ENCODE measurements at places on chromosomes 7 and 10. TPM values are rescaled to one million over a fixed set of nuclear protein-coding genes. Genes with fewer than 3 reads are reported as not detected.

GRCh38 chr7:26169271-26169670 lies 17.3 kb downstream of the NFE2L3 start:
- DNase-seq, result no peak

DNA sequence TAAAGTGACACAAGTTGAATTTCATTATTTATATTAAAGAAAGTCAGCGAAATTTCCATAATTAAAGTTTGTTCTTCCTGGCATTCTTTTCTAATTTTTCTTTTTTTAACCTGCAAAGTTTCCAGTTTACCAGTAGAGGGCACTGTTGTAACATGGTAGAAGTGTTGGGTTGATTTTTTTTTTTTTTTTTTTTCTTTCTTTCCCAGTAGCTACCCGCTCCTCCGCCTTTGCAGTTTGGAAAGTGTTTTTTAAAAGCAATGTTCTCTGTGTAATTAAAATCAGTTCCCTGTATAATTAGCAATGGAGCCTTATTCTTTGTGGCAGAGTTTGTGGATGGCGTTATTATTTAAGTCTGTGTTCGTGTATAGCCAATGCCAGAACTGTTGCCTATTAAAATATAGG lies 53.7 kb downstream of the TAF3 start:
- no peak for DNase-seq

GRCh38 chr7:136890399-136890798 lies 21.9 kb downstream of the CHRM2 start:
- no peak for DNase-seq

DNA sequence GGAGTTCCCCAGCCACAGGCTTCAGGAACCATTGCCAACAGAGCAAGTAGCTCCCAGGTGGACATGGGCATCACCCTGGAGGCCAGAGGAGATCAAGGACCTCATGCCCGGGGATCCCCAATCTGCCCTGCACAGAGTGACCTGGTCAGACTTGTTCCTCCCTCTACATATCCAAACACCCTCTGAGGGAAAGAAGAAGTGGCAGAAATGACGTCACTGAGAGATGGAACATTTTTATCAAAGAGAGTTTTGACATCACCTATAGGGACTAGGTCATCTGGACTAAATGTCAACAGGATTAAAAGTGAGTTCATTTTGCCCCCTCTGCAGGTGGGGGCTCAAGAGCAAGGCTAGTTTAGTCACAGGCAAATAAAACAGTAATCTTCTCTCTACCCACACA lies 273.7 kb downstream of the SKAP2 start:
- DNase-seq, result no peak

- DNase-seq, result no peak
Observed at GRCh38 chr7:106776618-106777347, 88.3 kb upstream of the PIK3CG start.

DNA sequence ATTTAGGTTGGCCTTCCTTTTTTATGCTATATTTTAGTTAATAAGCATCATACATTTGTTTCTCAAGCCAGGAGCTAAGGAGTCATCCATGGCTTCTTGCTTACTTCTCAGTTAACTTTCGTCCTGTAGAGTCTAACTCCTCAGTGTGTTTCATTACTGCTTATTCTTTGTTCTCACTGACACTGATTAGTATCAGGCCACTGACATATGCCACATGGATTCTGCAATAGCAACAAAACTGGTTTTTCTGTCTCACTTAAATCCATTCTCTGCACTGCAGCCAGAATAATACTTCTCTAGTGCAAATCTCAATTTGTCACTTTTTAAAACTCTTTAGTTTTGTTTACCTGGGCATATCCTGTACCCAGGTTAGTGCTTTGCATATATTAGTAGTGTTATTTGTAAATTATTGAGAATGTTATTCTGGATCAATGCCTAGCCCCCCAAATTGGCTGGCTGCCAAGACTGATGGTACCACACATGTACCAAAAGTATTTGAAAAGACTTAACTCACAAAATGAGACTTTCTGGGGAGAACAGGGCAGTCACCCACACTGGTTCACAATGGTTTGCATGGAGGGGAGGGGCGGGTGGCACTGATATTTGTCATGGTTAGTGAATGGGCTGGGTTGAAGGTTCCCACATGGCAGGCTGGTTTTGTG lies 79.1 kb downstream of the CCSER2 start:
- DNase-seq, result no peak

GRCh38 chr7:114631249-114631822 lies 216.7 kb downstream of the FOXP2 start:
- DNase-seq, result no peak

- DNase-seq, result no peak
Observed at GRCh38 chr10:92757066-92757710, 67.4 kb downstream of the HHEX start.

- no peak for DNase-seq
Observed at GRCh38 chr10:4822208-4822607, 3.8 kb upstream of the AKR1E2 start.

Gene HBP1
- total RNA-seq, result 16.6 TPM

DNA sequence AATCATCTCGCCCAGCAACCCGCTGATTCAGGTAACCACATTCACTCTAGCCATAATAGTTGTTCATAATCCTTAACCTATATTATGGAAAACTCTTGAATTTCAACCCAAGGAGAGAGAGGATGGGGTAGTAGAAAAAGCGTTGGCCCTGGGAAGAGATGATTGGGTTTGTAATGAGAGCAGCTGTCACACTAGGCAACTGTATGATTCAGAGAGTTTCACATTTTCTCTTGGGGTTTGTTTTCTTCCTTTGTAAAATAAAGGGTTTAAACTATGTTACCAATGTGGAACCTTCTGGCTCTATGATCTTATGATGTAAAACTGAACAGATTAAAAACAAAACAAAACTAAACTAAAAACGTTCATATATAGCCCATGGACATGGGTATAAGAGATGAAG lies 705.2 kb upstream of the IGFBP3 start:
- DNase-seq, result no peak

GRCh38 chr7:139769761-139770160 lies 8.0 kb downstream of the HIPK2 start:
- no peak for DNase-seq

Gene TRPV6
- not detected for total RNA-seq

DNA sequence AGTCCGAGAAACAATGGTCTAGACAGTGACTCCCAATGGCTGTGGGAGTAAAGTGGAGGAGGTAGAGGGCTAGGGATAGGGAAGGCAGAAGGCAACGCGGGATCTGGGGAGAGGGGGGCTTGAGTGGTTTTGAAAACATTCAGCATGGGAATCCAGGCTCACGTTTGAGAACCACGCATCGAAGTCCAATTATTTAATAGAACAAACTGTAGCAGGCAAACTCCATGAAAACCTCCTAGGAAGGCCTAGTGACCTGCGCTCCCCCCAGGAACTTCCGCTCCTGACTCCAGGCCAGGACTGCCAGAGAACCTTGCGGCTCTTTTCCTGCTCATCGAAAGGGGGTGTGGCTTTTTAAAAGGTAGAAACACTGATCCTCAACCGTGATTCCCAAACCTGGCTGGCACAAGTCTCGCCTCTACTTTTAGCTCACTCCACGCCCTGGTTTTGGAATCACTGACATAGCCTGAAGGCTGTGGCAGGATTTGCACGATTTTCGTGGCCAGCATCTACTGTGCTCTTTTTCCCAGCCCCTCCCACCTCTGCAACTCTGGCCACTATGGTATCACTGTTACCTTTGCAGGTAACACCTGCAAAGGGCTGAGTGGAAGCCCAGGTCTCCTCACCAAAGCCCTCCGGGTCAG lies 43.4 kb downstream of the MYOF start:
- no peak for DNase-seq

- no peak for DNase-seq
Observed at GRCh38 chr10:34628174-34628796, 186.8 kb downstream of the PARD3 start.

Gene ZNF722
- total RNA-seq, result not detected

GRCh38 chr10:98880971-98881370 lies 354.7 kb downstream of the HPSE2 start:
- DNase-seq, result no peak

Gene IFIT1B
- not detected for total RNA-seq

- no peak for DNase-seq
Observed at GRCh38 chr10:101060951-101061623, 702 bp upstream of the KAZALD1 start.

DNA sequence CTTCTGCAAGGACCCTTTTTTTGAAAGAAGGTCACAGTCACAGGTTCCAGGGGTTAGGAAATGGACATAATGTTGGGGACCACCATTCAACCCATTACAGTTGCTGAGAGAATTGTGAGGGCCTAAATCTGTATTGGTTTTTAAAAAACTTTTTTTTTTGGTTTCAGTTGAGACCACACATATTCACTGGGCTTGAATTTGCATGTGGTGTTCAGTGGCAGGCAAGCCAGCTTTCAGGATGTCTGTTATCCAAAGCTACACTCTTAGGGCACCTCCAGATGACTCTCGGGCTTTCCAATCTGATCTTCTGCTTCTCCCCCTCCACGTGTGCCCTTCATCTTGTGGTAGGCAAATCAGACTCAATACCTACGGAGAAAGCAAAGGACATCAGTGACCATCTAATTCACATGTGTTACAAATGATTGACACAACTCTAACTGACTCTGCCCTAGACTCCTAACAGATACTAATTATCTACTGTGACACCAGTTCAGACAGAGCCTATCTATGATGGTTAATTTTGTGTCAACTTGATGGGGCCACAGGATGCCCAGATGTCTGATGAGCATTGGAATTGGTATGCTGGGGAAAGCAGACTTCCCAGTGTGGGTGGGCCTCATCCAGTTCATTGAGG lies 93.3 kb upstream of the ELMO1 start:
- DNase-seq, result no peak

DNA sequence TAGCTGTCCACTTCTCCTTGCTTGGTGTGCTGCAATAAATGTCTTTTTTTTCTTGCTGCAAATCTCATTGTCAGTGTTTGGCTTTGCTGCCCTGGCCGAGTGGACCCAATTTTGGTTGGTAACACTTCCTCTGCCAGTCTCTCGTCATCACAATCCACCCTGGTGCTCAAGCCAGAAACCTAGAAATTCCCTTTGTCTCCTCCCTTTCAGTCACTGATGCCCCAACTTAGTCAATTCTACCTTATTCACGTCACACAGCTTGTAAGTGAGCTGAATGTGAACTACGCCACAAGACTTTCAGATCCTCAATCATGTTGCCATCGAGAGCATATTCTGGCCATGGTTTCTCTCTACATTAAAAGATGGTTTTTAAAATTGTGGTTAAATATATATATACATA lies 13.0 kb upstream of the FRA10AC1 start:
- DNase-seq, result no peak

GRCh38 chr10:130191380-130191779 lies 55.2 kb downstream of the GLRX3 start:
- no peak for DNase-seq

- DNase-seq, result no peak
Observed at GRCh38 chr7:146709451-146710027, 592.9 kb downstream of the CNTNAP2 start.

DNA sequence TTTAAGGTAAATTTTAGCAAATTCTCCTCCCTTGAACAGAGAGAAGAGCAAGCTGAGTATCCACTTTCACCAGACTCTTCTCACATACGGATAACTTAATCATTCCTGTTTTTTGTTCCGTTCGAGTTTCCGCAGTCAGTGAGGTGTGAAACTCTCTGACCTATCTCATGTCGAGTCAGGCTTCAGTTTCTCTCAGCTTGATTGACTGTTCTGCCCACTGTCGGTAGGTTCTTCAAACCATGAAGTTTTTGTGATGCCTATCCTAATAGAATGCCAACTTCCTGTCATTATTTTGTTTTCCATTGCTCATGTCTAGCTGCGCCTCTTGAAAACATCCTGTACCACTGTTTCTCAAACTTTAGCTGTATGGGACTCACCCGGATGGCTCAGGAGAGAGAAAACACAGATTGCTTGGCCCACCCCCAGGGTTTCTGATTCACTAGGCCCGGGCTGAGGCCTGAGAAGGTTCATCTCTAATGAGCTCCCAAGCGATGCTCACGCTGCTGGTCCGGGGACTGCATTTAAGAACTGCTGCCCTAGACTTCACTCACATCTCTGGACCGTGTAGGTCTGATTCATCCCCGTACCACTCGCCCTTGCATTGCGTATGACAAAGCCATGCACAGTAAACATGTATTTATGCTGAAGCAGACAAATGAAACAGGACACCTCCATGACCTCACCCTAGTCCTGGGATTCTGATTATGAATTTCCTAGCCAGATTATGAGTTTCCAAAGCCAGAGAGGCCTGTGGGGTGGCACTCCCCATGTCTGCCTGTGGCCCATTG lies 208.4 kb upstream of the AGK start:
- no peak for DNase-seq

DNA sequence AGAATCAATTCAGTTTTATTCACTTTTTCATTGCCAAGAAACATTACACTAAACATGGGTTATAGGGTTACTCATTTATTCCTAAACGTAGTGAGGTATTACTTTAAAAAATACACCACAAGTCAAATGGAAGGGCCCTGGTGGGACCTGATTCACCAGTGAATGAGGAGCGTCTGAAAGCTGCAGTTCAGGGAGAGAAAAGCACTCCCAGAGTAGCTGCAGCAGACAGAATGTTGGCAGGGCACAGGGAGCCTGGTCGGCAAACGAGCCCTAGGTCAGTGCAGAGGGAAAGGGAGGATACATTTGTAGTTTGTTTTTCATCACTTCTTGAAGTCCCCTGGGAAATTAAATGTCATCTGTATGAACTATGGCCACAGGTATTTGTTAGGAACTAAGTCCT lies 361.7 kb upstream of the ETV1 start:
- no peak for DNase-seq

DNA sequence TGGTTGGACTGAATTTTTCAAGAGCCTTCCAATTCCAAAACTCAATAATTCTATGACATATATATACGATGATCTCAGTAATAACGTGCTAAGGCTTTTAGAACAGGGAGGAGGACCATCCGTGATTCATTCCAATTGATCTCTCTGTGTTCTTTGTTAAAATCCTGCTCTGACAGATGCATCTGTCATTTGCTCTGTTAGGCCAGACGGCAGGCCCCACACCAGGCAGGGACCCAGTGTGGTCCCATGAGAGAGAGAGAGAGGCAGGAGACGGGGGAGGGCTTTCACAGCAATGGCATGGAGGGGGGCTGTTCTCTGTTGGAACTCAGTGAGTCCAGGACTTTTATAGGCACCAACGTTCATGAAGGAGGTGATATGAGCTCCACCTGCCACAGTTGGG lies 160.0 kb upstream of the INSYN2A start:
- no peak for DNase-seq
